Activated CD4-positive, alpha-beta T cell treated with anti-CD3 and anti-CD28 coated beads, Interleukin-2, amount 10 ng/mL, durations not matched to agents 24 days and 14 days (primary cell): ENCODE measurements at places on chromosomes 13 and 19. TPM values are rescaled to one million over a fixed set of nuclear protein-coding genes. Genes with fewer than 3 reads are reported as not detected.

GRCh38 chr19:7349961-7350711, 1.4 kb downstream of the ARHGEF18 start:
- peaks cover 57% of the 10 kb centered on the region for H3K4me1 ChIP-seq
- no peaks in the 10 kb centered on the region for H3K27me3 ChIP-seq
- H3K4me3 ChIP-seq = peak overlapping the region; percentile 94
- peak; percentile 82 for DNase-seq
- H3K27ac ChIP-seq = peak overlapping the region; percentile 95

FARSA gene
- total RNA-seq = 202 and 208 TPM in 2 replicates

MYH14 gene
- total RNA-seq = not detected in 2 replicates

GRCh38 chr19:46617601-46618000, 7.3 kb downstream of the PTGIR start:
- peak; percentile 77 for DNase-seq
- peak overlapping the region; percentile 98 for H3K27ac ChIP-seq
- peaks cover 49% of the 10 kb centered on the region for H3K36me3 ChIP-seq
- H3K27me3 ChIP-seq = no peaks in the 10 kb centered on the region
- H3K4me3 ChIP-seq = peak overlapping the region; percentile 81
- H3K4me1 ChIP-seq = peaks cover 59% of the 10 kb centered on the region

GRCh38 chr19:8416796-8417195, 3.7 kb downstream of the MARCHF2 start:
- peaks cover 6% of the 10 kb centered on the region for H3K4me1 ChIP-seq
- H3K4me3 ChIP-seq = no peak overlapping the region
- H3K27ac ChIP-seq = no peak overlapping the region
- H3K27me3 ChIP-seq = no peaks in the 10 kb centered on the region
- H3K36me3 ChIP-seq = no peaks in the 10 kb centered on the region

DNA sequence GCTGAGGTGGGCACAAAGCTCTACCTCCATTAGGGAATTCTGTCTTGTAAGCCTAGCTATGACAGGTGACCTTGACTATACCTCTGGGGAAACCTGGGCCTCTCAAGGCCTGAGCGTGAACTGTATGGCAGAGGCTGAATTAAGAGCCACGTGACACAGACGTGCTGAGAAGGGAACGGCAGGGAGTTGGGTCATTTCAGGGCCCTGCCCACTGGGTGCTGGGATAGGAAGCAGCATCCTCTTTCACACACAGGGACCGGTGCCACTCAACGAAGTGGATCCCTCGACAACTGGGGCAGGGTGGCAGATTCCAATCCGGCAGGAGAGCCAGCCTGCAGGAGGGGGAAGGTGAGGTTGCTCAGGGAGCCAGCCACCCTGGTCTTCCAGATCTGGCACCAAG, 9.2 kb downstream of the ASF1B start:
- no peak overlapping the region for H3K27ac ChIP-seq
- no peak for DNase-seq
- peaks cover 35% of the 10 kb centered on the region for H3K36me3 ChIP-seq
- H3K27me3 ChIP-seq = no peaks in the 10 kb centered on the region
- H3K4me1 ChIP-seq = peaks cover 1% of the 10 kb centered on the region

DNA sequence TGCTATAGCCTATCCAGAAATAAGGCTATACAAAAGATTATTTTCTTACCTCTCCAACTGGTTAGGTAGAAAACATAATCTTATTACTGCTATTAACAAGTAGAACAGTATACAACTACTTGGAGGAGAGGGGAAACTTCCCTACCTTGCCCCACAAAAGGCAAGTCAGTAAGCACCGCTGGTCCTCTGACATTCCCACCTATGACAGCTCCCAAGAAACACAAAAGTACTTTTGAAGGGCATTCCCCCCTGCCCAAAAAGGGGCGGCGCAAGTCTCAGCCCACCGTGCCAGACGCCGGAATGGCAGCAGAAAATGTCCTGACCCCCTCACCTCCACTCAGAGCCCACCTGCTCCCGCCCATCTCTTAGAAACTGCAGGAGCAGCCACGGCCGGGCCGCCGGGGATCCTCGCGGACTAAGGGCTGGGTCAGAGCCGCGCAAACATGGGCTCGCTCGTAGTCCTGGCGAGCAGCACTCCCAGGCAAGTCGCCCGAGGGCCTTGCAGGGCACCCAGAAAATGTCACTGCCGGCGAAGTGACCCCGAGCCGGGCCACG, 437 bp downstream of the SUCLA2 start:
- peaks cover 13% of the 10 kb centered on the region for H3K36me3 ChIP-seq
- peak overlapping the region; percentile 94 for H3K4me3 ChIP-seq
- no peaks in the 10 kb centered on the region for H3K27me3 ChIP-seq
- H3K27ac ChIP-seq = peak overlapping the region; percentile 91
- H3K4me1 ChIP-seq = peaks cover 25% of the 10 kb centered on the region

GRCh38 chr13:31208559-31209122, 8.9 kb downstream of the B3GLCT start:
- no peak overlapping the region for H3K4me3 ChIP-seq
- no peaks in the 10 kb centered on the region for H3K27me3 ChIP-seq
- H3K4me1 ChIP-seq = peaks cover 12% of the 10 kb centered on the region

- H3K27me3 ChIP-seq = peaks cover 48% of the 10 kb centered on the region
- peaks cover under 1% of the 10 kb centered on the region for H3K36me3 ChIP-seq
- peaks cover 9% of the 10 kb centered on the region for H3K4me1 ChIP-seq
- no peak overlapping the region for H3K27ac ChIP-seq
- DNase-seq = no peak
- H3K4me3 ChIP-seq = no peak overlapping the region
Measured at GRCh38 chr19:55446060-55446459, 3.0 kb upstream of the SHISA7 start.

DNA sequence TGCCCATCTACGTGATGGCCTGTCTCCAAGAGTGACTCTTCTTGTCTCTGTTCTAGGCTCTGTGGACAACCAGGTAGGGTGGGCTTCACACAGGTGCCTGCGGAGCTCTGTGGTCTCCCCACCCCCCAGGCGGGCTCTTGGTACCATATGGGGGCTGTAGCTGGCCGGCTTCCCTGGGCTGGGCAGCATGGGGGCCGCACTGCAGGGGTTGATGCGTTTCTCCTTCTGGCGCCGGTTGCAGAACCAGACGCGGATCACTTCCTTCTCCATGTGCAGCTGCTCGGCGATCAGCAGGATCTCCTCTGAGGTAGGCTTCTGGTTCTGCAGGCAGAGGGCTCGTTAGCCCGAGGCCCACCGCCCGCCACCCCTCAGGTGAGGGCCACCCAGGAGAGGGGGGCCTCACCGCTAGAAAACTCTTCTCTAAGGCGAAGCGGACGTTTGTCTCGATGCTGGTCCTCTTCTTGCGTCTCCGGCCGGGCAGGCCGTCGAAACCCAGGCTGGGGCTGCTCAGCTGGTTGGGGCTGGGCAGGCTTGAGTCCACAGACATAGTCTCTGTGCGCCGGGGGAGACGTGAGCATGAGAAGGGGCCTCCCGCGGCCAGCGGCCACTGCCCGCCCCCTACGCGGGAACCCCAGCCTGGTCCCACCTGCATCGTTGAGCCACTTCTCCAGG, 19.3 kb downstream of the ZNF574 start:
- no peak overlapping the region for H3K4me3 ChIP-seq
- no peak for DNase-seq
- H3K27me3 ChIP-seq = no peaks in the 10 kb centered on the region
- peaks cover 61% of the 10 kb centered on the region for H3K36me3 ChIP-seq
- H3K4me1 ChIP-seq = peaks cover 13% of the 10 kb centered on the region
